ENCODE measurements at places on chromosomes 5 and 9.

DNA sequence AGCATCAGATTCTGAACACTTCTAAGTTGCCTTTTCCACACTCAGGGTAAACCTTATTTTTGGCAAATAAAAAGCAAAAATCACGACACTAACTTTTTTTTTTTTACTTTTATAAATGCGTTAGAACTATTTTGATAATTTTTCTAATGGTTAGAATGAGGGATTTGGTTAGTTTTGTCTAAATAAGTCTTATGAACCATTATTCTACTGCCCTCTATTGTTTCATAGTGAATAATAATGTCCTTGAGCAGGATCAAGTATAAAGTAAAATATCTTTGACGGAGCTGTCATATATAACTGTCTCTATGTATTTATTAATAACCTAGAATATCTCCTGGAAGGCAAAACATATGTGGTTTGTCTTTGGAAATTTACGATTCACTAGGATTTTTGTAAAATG lies 631.8 kb downstream of the GABRG2 start:
- DNase-seq, result no peak

DNA sequence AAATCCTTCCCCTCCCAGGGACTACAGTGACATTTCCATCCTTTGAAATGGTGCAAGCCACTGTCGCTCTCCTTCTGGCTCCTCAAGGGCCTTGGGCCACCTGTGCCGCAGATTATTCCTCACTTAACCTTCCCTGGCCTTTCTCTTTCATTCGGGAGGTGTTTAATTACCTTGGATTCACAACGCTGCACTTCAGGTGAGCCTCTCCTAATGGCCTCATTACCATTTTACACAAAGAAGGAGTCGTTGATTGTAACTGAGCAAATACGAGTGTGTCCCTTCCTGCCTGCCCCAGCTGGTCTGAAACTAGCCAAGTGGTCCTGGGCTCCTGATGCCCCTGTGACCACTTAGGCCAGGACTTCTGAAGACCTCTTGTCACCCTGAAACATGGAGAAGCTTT lies 205.0 kb downstream of the CRB2 start:
- DNase-seq, result no peak

- DNase-seq, result no peak
Measured at GRCh38 chr9:137349471-137350033, 47.5 kb upstream of the NRARP start.

DNA sequence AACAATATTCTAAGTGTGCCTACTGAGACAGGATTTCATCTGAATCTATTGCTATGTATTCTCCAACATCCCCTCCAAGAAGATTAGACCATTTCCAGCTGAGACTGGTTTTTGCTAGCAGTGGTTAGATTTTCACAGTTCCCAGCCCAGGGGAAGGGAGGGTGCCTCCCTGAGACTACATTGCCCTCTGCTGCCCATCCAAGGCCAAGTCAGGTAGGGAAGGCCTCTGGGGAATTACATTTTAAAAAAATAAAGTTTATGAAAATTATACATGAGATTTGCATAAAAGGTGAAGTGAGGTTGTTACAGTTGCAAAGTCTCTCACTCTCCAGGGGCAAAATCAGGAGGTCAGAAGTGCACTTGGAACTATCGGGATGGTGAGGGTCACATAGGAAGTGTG lies 28.0 kb upstream of the SYK start:
- no peak for DNase-seq

GRCh38 chr5:172694541-172694940 lies 53.5 kb downstream of the NEURL1B start:
- no peak for DNase-seq
